SW480 (cell line): ENCODE measurements at places on chromosomes 2 and 18.

GRCh38 chr2:234571620-234572407, 74.9 kb upstream of the ARL4C start:
- DNase-seq: no peak

GRCh38 chr18:55310044-55310676, 277.8 kb downstream of the TCF4 start:
- no peak for DNase-seq

DNA sequence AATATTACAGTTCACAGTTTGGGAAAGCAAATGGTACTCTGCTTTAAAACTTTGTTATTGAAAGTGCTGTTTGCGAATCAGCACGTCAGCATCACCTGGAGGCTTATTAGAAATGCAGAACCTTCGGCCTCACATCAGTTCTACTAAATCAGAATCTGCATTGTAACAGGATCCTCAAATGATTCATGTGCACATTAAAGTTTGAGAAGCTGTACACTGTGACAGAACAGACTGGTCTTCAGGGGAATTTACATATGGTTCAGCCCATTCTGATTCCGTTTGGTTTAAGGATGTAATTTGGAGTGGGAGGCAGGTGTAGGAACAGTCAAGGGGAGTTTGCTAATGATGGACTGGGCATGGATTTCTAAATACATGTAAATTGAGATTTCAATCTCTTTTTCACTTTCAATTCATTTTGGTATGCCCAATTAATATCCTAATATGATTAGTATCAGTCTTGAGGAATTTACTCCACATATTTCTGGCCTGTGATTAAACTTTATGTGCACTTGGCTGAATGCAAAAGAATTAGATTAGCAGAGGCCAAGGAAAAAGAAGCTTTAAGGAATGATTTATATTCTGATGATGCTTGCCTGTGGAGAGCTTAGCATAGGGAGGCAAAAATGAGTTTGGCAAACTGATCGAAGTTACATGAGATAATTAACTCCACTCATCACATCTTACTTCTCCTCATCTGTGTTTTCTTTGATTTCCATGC, 248.8 kb downstream of the XIRP2 start:
- no peak for DNase-seq

DNA sequence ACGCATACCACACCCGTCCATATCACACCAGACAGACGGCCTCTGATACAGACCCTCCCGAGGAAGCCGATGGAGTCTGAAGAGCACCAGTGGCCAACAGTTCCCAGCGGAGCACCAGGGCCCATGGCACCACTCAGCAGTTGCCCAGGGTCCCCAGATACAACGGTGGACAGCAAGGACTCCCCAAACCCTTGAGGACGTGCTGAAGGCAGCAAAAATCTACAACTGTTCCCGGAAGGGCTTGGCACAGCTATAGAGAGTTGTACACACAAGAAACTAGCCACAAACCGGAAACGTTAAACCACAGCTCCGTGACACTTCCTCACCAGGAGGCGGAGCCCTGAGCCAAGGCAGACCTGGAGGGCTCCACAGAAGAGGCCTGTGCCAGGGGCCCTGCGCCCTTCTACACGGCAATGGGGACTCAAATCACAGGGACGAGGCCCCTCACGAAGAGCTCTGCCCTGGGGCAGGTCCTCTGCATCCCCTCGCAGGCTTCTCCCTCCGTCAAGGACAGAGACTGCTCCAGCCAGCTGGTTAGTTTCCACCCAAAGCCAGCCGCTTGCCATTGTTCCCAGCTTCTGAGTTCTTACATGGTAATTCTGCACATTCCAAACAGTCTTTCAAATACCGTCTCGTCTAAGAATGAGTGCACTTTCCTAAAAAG, 133.4 kb downstream of the HDAC4 start:
- DNase-seq: peak; percentile 89

GRCh38 chr2:172710584-172711047, 25.0 kb upstream of the RAPGEF4 start:
- DNase-seq: peak; percentile 88
